ENCODE measurements at places on chromosomes 4 and X. TPM values are rescaled to one million over a fixed set of nuclear protein-coding genes. Genes with fewer than 3 reads are reported as not detected.

Gene RTL5
- polyA plus RNA-seq, result 25.6 TPM

Gene TNMD
- not detected for polyA plus RNA-seq

Gene BTK
- polyA plus RNA-seq, result 4.5 TPM

GRCh38 chrX:68892651-68893050, 63.8 kb downstream of the EFNB1 start:
- H3K4me1 ChIP-seq, result peaks cover 16% of the 10 kb centered on the region
- no peak overlapping the region for H3K4me3 ChIP-seq
- no peak for DNase-seq
- no peak overlapping the region for H3K27ac ChIP-seq
- peaks cover 3% of the 10 kb centered on the region for H3K27me3 ChIP-seq

GRCh38 chr4:140833280-140833679, 77.1 kb upstream of the TBC1D9 start:
- H3K27me3 ChIP-seq, result no peaks in the 10 kb centered on the region
- H3K4me1 ChIP-seq, result no peaks in the 10 kb centered on the region

Data from left lung (tissue), 14 donors.